Kidney glomerular epithelial cell (primary cell): ENCODE measurements at places on chromosomes 3 and 15.
A peak's percentile ranks its signal among the peaks of the same experiment; 100 is the strongest.

DNA sequence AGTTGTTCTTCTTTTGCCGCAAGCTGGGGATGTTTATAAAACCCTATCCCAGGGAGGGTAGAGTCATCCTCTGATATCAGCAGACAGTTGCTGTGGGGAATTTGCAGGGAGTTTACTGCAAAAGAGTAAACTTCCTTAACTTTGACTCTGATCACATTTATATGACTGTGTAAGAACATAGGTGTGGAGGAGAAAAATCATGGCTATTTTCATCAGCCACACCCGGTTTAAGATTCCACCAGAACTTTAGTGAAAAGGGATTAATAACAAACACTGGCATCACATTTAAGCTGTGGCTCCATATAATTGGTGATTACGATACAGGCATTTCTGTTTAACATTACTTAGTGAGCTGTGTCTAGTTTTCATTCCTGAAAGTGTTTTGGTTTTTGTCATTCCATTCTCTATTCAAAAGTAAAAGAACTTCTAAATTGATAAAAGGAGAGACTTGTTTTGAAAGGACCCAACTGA, 143.1 kb downstream of the MYLK start:
- peak; percentile 50 for DNase-seq

DNA sequence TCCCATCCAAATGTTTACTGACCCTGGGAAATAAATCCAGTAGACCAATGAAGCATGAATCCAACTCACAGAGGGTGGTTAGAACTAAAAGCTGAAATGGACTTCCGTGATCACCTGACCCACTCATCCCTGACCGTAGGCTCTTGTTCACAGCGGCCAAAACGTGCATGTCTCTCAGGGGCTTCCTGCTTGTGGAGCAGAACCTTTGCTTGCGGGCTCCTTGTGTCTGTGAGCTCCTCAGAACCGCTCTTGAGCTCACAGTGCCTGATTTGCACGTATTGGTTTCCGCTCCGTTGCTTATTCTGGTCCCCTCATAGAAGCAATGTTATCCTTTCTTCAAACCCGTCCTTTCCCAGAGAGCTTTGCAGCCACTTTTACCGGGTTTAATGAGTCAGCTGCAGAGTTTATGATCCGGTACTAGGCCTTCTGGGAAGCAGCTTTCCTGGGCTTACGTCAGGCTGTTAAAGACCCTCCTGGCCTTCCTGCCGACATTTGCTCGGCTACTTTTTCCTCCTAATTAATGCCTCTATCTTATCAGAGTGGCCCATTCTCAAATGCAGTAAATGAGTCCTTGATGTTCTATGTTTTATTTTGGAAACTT, 35.4 kb downstream of the LIPC start:
- peak; percentile 100 for DNase-seq

DNA sequence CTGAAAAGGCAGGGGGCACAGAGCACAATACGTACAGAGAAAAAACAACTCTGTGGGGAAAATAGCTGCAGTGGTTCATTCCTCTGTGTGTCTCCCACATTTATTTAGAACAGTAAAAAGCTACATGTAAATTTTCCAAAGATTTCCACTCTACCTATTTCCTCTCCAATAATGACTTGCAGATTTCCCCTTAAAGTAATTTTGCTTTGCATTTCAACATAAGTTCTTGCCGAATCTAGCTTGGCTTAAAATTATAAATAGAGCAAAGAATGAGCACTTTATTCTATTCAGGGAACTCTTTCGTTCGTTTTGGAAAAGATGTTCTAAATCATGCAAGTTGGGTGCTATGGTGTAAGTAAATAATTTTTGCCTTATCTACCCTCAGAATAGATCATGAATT, 58.2 kb upstream of the NR2E3 start:
- no peak for DNase-seq

DNA sequence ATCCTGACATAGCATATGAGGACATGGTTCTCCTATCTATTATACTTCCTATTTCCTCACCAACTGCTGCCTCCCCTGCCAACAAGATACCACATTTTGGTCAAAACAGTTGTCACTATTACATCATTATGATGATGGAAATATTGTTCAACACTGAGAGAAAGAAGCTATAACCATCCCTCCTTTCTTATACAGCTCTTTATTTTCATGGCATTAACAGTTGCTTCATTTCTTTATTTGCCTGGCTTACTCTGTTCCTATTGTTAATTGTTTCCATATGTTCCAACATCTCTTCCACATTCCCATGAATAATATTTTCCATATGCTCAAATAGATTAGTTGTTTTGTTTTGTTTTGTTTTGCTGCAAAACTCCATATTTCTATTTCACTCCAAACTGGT, 40.8 kb upstream of the FILIP1L start:
- no peak for DNase-seq

DNA sequence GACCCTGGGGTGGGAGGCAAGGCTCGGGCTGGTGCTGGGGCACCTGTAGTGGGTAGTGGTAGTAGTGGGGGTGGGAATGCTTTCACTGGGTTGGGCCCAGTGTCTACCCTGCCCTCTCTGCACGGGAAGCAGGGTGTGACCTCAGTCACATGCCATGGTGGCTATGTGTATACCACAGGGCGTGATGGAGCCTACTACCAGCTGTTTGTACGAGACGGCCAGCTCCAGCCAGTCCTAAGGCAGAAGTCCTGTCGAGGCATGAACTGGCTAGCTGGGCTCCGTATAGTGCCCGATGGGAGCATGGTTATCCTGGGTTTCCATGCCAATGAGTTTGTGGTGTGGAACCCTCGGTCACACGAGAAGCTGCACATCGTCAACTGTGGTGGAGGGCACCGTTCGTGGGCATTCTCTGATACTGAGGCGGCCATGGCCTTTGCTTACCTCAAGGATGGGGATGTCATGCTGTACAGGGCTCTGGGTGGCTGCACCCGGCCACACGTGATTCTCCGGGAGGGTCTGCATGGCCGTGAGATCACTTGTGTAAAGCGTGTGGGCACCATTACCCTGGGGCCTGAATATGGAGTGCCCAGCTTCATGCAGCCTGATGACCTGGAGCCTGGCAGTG, 5.2 kb downstream of the DALRD3 start:
- no peak for DNase-seq

DNA sequence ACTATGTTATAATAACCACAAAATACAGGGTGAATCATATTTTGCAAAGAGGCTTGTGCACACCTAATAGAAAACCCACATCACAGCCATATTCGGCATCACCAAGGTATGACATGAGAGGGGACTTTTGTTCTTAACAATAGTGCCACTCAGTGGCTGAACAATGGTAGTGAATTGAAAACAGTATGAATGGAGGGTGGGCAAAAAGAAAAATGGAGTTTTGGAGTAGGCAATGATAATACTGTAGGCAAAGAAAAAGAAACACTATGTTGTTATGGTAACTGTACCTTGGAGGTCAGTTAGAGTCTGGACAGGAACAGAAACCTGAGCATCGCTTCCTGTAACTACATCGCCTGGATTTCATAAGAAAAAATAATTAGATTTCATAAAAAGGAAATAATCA, 348.6 kb downstream of the PLCL2 start:
- peak; percentile 61 for DNase-seq

DNA sequence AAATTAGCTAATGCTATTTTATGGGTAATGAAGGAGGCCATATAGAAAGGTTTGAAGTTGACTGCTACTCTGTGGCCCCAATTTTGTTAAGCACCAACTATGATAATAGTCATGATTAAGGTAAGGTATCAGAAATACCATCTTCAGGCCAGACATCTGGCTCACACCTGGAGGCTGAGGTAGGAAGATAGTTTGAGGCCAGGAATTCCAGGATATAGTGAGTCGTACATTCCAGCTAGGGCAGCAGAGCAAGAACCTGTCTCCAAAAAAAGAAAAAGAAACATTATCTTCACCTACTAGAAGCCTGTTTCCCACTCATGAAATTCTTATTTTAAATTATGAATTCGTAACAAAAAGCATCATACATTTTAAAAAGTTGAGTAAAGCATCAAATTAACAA, 64.4 kb downstream of the LRRC28 start:
- peak; percentile 66 for DNase-seq

- DNase-seq = no peak
Observed at GRCh38 chr3:174192471-174192870, 666.7 kb upstream of the NAALADL2 start.
